ENCODE measurements at places on chromosomes 11 and 22.
A peak's percentile ranks its signal among the peaks of the same experiment; 100 is the strongest.

DNA sequence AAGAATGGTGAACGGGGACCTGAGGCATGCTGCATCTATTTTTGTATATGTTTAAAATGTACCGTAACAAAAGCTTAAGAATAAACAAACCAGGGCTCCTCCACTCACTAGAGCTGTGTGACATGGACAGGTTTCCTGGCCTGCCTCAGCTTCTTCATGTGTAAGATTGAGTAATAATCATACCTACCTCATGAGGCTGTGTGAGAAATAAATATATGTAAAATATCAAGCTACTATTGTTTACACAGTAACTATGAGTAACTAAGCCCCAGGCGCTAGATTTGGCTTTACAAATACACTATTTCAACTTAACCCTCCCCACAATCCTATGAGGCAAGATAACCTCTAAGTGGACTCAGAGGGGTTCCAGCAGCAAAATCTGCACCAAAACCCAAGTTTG is 66.4 kb downstream of the SMCO4 start:
- no peak for DNase-seq

GRCh38 chr22:25352294-25352680 is 132.8 kb downstream of the CRYBB2 start:
- no peak for DNase-seq

GRCh38 chr11:86784241-86784681 is 16.1 kb upstream of the PRSS23 start:
- DNase-seq = no peak

- DNase-seq = no peak
These were observed 95.7 kb upstream of the UBASH3B start for GRCh38 chr11:122559734-122560382.

DNA sequence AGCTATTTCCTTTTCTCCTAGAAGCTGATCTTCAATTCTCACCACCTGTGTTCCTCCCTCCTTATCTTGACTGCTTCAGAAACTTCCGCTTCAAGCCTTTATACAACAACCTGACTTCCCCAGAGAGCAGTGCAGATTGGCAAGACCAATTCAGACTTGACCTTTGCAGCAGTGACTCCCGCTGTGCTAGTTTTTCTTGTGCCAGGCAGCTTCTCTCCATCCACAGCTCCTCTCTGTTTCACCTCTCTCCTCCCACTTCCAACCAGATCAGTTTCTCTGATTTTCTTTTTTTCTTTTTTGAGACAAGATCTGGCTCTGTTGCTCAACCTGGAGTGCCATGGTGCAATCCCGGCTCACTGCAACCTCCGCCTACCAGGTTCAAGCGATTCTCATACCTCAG is 74.3 kb downstream of the GRAMD1B start:
- no peak for DNase-seq

GRCh38 chr11:110979696-110980095 is 265.8 kb upstream of the POU2AF2 start:
- DNase-seq = no peak

- no peak for DNase-seq
These were observed 43.0 kb downstream of the DSCAML1 start for GRCh38 chr11:117754030-117754429.

DNA sequence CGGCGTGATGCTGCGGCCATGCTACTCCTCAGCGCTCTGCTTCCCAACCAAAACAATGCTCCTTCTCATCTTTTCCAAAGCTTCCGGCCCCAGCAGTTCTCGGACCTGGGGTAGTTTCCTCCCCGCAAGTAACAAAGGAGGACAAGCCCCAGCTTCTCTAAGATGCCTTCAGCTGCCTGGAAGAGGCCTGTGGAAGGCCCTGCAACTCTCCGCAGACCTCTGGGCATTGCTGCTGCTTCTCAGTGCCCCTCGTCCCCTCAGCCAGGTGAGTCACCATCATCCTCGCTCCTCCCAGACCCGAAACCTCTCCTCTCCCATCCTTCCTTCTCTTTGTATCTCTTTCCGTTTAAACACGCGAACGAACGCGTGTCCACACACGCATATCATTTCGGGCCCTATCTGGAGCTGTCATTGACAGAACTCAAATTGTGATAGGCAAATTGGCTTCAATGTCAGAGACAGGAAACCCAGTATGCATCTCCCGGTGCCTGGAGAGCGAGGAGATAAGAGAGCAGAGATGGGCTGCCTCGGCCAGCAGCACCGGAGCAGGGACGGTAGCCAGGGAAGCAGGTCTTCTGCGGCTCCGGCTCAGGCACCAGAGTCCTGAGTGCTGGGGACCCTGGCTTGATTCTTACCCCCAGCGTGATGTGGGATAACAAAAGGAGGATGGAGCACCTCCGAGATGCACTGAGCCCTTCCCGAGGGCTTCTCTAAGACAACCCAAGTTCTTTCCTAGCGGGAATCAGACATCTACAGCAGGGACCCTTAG is 22.0 kb upstream of the JAM3 start:
- DNase-seq = no peak

GRCh38 chr11:34727228-34727737 is 106.4 kb downstream of the EHF start:
- DNase-seq = no peak

DNA sequence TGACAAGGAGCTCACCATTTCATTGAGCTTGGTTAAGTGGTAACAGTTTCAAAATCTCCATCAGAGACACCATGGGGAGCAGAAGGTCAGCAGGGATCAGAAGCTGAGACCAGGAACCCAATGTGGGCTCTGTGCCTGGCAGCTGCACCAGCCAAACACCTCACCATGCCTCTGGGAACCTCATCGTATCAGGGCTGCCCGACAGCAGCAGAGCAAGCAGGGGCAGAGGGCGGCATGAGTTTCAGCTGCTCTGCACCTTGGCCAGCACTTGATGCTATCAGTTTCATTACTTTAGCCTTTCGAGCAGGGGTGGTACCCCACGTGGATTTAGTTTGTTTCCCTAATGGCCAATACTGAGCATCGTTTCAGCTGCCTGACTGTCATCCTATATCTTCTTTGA is 77.8 kb downstream of the DGCR2 start:
- DNase-seq = no peak

GRCh38 chr11:118623269-118623655 is 15.8 kb downstream of the PHLDB1 start:
- no peak for DNase-seq

DNA sequence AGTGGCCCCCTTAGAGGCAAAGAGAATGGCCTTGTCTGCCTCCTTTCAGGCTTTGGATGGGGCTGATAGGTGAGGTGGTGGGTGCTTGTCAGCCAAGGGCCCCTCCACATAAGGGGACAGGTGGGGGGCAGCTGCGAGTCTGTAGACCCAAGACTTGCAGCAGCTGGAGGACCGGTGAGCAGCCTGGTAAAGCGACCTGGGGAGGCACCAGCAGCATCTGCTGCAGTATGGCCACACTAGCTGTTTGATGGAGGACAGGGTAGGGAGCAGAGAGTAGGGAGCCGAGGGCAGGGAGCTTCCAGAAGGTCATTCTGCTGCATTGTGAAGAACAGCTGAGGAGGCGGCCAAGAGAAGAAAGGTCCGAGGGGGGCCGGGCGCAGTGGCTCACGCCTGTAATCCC is 16.8 kb upstream of the MRTFA start:
- DNase-seq = no peak

- DNase-seq = peak; percentile 45
These were observed 39.8 kb downstream of the WEE1 start for GRCh38 chr11:9613118-9613829.

- DNase-seq = no peak
These were observed 178.4 kb upstream of the E2F8 start for GRCh38 chr11:19419021-19419750.

DNA sequence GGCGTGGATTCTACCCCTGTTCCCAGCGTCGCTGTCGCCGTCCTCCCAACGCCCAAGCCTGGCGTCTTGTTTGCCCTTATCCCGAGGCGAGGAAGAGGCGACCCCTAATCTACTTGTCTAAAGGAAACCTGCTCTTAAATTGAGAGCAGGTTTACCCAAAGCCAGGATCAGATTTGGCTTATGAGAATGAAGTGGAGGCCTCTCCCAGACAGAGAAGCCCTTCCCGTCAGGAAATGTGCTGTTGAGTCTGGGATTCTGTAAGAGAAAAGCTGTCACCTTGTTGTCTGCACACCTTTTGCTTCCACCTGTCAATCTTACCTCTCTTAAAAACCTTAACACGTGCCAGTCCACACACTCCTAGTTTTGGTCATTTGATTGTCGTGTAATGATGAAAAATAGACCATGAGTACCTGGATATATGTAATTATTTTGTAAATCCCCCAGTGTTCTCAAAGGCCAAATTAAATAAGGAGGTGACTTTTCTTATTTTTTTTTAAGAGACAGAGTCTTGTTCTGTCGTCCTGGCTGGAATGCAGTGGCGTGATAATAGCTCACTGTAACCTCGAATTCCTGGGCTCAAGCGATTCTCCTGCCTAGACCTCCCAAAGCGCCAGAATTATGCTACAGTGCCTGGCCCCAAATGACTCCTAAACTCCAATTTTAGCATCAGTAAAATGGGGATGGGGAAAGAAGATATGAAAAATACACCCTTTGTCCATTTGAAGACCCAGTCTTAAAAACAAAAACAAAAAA is 627 bp downstream of the GTF2H1 start:
- no peak for DNase-seq

DNA sequence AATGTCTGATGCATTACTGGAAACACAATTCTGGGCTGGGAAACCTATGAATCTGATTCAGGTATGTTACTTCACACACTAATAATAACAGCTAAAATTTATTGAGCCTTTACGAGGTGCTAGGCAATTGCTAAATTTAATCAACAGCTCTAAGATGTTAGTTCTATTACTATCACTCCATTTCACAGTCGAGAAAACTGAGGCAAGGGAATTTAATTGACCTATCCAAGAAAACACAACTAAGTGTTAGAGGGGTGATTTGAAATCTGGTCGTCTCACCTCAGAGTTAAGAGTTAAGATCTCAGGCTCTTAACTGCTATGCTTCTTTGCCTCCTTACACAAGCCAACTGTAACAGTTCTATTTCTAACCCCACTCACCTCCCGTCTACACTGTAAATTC is 8.8 kb downstream of the MAML2 start:
- DNase-seq = no peak

DNA sequence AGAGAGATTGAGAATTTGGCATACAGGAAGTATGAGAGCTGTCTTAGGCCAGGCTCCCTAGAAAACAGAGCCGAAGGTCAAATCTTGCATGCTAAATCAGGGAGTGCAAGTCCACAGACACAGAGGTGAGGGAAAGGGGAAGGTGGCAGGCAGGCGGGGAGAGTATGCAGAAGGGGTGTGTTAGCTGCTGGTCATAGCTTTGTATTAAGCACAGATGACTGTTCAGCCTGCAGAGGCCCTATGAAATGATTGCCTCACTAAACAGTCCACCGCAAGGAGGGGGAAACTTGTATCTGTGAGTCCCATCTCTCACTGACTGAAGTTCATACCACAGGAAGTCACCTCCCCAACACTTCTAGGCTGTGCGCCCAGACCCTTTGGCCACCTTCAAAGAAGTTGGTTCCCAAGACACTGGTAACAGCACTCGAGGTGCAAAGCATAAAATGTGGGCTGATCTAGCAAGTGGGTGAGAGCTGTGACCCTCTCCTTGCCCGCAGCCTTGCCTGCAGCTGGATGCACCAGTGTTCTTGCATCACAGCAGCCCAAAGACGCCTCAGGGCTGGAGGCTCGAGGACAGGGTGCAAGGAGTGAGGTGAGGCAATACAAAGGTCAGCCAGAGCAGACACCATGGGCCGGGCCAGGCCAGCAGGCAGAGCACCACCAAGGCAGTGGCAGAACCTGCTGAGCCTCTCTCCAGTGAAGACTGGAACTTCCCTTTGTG is 115.3 kb upstream of the TBCEL start:
- DNase-seq = no peak

DNA sequence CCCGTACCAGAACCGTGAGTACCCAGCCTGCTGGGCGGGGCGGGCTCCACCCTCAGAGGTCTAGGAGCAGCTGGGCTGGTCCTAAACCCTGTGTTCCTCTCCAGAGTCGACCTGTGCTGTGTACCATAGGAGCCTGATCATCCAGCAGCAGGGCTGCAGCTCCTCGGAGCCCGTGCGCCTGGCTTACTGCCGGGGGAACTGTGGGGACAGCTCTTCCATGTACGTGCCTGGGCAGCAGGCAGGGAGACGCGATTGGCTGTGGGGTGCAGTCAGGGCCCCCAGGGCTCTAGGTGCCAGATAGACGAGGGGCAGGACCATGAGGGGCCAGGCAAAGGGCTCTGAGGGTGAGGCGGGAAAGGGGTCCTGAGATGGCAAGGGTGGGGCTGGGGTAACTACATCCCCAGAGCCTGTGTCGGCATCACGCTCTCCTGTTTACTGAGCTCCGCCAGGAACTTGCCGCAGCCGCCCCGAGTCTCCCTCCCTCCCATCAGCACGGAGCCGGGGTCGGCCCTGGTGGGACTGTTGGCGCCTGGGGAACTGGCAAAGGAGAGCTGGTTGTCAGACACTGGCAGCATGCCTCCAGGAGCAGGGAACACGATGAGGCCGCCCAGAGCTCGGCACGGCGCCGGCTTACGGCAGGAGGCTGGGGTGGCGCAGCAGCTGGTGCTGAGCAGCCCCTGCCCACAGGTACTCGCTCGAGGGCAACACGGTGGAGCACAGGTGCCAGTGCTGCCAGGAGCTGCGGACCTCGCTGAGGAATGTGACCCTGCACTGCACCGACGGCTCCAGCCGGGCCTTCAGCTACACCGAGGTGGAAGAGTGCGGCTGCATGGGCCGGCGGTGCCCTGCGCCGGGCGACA is 22.9 kb upstream of the MUC5B start:
- DNase-seq = no peak

DNA sequence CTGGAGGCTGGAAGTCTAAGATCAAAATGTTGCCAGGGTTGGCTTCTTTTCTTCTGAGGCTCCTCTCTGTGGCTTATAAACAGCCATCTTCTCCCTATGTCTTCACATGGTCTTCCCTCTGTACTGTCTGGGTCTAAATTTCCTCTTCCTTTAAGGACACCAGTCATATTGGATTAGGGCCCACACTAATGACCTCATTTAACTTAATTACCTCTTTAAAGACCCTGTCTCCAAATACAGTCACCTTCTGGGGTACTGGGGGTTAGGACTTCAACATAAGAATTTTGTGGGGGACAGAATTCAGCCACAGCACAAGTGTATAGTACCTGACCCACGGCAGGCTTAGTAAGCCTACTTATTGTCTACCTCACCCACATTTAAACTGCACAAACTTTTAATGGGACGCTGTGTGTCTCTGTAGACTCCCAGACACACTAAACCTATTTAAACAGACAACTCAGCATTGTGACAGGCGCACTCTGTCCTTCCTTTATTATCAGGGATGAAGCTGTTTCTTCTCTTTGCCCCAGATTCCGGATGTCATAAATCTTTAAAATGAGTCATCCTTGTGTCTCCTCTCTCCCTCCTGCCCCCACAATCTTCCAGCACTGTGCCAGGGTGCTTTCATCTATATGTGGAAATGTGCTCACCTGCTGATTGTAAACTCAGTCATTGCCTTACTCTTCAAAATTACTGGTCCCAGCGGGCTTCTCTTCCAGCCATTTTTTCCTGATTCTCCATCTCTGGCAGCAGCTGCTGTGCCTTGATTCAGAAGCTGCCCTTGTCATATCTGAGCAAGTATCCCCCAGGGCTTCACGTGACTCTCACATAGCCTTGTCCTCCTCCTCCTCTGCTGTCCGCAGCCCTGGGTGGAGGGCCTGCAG is 5.4 kb upstream of the MAPK8IP1 start:
- DNase-seq = no peak
